Heart right ventricle (tissue), 16 donors: ENCODE measurements at places on chromosomes 7 and 10. TPM values are rescaled to one million over a fixed set of nuclear protein-coding genes. Genes with fewer than 3 reads are reported as not detected.

DOCK1 gene
- polyA plus RNA-seq: 9.1 TPM

HIPK2 gene
- 29.3 TPM for polyA plus RNA-seq

FAM25C gene
- not detected for polyA plus RNA-seq

ADARB2 gene
- polyA plus RNA-seq: 0.29 TPM

CAV2 gene
- polyA plus RNA-seq: 136 TPM

C10orf90 gene
- polyA plus RNA-seq: not detected

LRRC18 gene
- polyA plus RNA-seq: not detected

AOAH gene
- polyA plus RNA-seq: 1.1 TPM

HOXA2 gene
- polyA plus RNA-seq: 0.10 TPM

OR9A2 gene
- polyA plus RNA-seq: not detected

CASD1 gene
- 8.6 TPM for polyA plus RNA-seq

ADAM12 gene
- polyA plus RNA-seq: 0.48 TPM

FAM13C gene
- polyA plus RNA-seq: 3.8 TPM

CFAP69 gene
- polyA plus RNA-seq: 4.2 TPM

EPHA1 gene
- polyA plus RNA-seq: 0.12 TPM

TRIM56 gene
- polyA plus RNA-seq: 5.8 TPM

AKR1D1 gene
- polyA plus RNA-seq: not detected

EMX2 gene
- 0.13 TPM for polyA plus RNA-seq

AKR1C8 gene
- not detected for polyA plus RNA-seq

GIMAP7 gene
- 77.5 TPM for polyA plus RNA-seq

PLXDC2 gene
- 5.4 TPM for polyA plus RNA-seq

PDIA4 gene
- polyA plus RNA-seq: 64.5 TPM

TMEM130 gene
- 0.22 TPM for polyA plus RNA-seq

OAT gene
- 15.1 TPM for polyA plus RNA-seq

FZD8 gene
- 4.8 TPM for polyA plus RNA-seq

CALHM1 gene
- not detected for polyA plus RNA-seq

PLAC9 gene
- polyA plus RNA-seq: 63.7 TPM

AZGP1 gene
- 183 TPM for polyA plus RNA-seq

IFIT2 gene
- 4.6 TPM for polyA plus RNA-seq

MBLAC1 gene
- 2.9 TPM for polyA plus RNA-seq

CLDN4 gene
- 0.03 TPM for polyA plus RNA-seq

GNB2 gene
- polyA plus RNA-seq: 32.8 TPM

HYAL4 gene
- 0.03 TPM for polyA plus RNA-seq

NPY gene
- not detected for polyA plus RNA-seq

PTN gene
- polyA plus RNA-seq: 23.0 TPM

PTF1A gene
- polyA plus RNA-seq: not detected

OPN1SW gene
- polyA plus RNA-seq: not detected

PTPRZ1 gene
- polyA plus RNA-seq: 0.35 TPM

LRIT1 gene
- not detected for polyA plus RNA-seq

ELAPOR2 gene
- 1.8 TPM for polyA plus RNA-seq

GRID1 gene
- 1.2 TPM for polyA plus RNA-seq

CHRM2 gene
- polyA plus RNA-seq: 30.8 TPM

CISD1 gene
- polyA plus RNA-seq: 111 TPM

TNKS2 gene
- 6.4 TPM for polyA plus RNA-seq

GPR15LG gene
- polyA plus RNA-seq: not detected

FAM180A gene
- 11.3 TPM for polyA plus RNA-seq

CYP3A7 gene
- polyA plus RNA-seq: not detected

SFXN2 gene
- 4.3 TPM for polyA plus RNA-seq

CRYGN gene
- 0.07 TPM for polyA plus RNA-seq

TMEM72 gene
- polyA plus RNA-seq: not detected

IDI2 gene
- polyA plus RNA-seq: 0.22 TPM

DRGX gene
- not detected for polyA plus RNA-seq

CHAT gene
- not detected for polyA plus RNA-seq

CYP2C19 gene
- polyA plus RNA-seq: not detected

ODAD2 gene
- polyA plus RNA-seq: not detected

FBXO24 gene
- polyA plus RNA-seq: 0.73 TPM

TMEM225B gene
- polyA plus RNA-seq: 0.10 TPM
